Activated T-cell treated with anti-CD3 and anti-CD28 coated beads, Interleukin-2, amount 50 U/mL, for 1 hour (primary cell): ENCODE measurements at places on chromosomes 2 and 18.

- DNase-seq = no peak
These were observed 68.5 kb downstream of the EPB41L3 start for GRCh38 chr18:5475267-5475666.

DNA sequence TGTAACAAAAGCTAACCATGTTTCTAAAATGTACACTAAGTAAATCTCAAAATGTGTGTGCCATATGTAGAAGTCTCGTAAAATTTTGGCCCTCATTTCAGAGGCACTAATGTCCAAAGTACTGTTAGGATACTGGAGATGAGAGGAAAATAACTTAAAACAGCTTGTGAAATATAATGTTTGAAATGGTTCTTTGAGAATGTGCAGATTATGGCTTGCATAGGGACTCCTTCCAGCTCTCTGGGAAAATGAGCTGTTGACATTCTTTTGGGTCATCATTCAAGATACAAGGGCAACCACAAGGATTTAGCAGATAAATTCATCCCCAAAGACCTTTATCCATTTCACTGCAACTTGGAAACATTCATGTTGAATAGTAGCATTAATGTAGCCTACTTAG, 38.1 kb upstream of the OTX1 start:
- no peak for DNase-seq

DNA sequence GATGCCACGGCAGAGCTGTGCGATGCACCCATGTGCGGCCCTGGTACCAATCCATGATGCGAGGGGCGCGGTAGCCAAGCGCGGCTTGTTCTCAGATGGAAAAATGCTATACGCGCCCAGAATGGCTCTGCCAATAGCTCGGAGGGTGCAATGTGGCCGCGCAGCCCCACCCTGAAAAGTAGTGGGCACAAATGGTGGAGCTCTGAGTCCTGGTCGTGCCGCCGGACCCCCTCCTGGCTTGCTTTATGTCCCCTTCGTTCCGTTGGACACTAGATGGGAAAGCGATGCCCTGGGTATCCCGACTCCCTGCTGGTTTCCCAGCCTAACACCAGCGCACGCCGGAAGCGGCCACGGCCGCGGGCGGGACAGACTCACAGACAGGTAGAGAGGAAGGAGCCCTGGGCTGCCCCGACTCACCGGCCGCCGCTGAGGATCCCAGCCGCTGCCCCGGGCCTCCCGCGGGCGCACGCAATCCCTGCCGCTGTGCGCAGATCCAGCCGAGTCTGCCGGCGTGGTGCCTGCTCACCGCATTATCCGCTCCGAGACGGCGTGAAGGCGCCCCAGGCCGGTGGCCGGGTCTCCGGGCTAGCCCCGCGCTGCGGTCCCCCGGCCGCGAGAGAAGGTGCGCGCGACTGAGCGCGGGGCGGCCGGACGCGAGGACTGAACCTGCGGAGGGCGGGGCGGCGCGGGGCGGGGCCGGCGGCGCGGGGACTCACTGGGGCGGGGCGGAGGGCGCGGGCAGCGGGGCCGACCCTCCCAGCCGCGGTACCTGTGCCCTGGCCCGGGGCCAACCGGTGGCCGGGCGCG, at the start of gene CDC42EP3:
CDC42EP3 (minus strand) TSS at position 634 of the 807 bp plus-strand sequence. CDS start 25,055 bp downstream, outside the sequence.
- peak; percentile 77 for DNase-seq

- no peak for DNase-seq
These were observed 98.5 kb downstream of the MYOM1 start for GRCh38 chr18:3121259-3121658.

DNA sequence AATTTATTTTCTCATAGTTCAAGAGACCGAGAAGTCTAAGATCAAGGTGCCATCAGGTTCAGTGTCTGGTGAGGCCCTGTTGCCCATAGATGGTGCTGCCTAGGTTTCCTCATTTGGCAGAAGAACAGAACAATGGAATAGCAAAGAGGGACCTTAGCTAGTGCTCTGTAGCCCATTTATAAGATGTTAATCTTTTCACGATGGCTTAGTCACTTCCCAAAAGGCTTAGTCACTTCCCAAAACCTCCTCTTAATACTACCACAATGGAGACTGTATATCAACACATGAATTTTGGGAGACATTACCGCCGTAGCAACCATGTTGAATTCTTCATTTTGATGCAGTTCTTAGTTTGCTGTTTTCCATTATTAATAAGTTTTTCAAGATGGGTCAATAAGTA, 246.3 kb upstream of the NRP2 start:
- DNase-seq = no peak

GRCh38 chr2:72083751-72084583, 63.7 kb downstream of the CYP26B1 start:
- no peak for DNase-seq

DNA sequence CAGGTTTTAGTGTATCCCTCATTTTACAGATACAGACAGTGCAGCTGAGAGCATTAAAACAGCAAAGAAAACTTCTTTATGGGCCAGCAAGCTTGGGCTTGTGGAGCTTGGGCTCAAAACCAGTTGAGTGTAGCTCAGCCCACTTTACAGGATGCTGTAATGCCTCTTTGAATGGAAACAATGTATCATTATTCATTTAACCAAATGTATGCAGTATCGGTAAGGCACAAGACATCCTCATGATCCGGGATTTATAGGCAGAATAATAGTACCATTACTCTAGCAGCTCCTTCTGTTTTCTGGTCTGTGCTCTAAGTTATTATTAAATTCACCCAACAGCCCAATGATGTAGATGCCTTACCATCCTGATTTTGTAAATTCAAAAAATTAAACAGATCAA, 575.1 kb upstream of the CDH7 start:
- DNase-seq = no peak

GRCh38 chr18:44358402-44358801, 322.3 kb upstream of the SETBP1 start:
- no peak for DNase-seq

GRCh38 chr2:8835279-8835678, 2.1 kb downstream of the KIDINS220 start:
- no peak for DNase-seq

DNA sequence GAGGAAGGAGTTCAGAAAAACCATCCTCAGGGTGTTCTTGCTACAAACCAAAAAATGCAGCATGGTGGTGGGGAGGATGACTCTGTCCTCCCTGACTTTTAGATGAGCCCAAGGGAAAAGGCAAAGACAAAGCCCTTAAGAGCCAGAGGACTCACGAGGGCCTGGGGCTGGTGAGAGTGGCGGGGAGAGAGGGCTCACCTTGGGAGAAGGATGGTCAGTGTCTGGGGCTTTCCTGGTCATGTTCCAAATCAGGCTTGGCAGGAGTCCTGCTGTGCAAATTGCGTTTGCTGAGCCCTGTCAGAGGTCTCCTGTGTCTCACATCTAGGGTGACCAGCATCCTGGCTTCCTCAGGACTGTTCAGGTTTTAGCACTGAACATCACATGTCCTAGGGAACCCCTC, 4.7 kb downstream of the UGT1A1 start:
- no peak for DNase-seq

DNA sequence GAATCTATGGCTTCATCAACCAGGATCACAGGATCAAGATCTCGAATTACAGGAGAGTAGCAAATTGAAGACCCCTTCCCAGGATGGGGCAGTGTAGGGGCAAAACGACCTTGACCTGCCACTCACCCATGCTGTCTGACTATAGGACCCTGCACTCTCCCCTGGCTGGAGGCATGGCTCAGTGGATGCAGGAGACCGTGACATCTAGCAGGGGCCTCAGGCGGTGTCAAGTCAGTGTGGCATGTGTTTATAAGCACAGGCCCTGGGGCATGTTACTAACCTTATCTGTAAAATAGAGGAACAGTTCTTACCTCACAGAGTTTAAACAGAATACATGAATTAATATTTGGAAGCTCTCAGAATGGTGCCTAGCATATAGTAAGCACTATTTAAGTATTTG, 3.5 kb downstream of the HAAO start:
- DNase-seq = no peak

DNA sequence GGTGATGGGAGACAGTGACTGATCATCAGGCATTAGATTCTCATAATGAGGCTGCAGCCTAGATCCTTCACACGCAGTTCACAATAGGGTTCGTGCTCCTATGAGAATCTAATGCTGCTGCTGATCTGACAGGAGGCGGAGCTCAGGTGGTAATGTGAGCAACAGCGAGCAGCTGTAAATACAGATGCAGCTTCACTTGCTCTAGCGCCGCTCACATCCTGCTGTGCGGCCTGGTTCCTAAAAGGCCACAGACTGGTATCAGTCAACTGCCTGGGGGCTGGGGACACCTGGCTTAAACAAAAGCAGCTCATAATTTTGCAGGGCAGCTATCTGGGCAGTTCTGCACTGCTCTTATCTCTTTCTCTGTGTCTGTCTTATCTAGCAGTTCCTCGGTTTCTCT, 20.4 kb upstream of the CD226 start:
- DNase-seq = peak; percentile 37

DNA sequence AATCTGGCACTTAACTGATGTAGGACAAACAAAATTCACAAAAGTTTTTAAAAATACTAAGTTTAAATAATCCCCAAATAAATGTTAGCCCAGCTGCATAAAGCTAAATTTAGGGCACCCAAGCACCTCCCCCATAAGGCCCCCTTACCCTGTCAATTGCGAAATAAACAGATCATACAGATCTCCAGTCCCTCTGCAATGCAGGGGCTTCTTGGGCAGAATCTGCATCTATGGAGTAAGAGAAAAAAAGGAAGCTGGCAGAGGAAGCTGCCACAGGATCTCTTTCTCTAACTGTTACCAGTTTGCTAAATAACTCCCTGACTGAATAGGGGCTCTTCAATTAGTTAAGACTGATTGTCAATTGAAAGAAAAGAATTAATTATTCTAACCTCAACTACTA, 117.7 kb downstream of the MEMO1 start:
- DNase-seq = no peak

GRCh38 chr2:64506686-64507085, 17.4 kb upstream of the AFTPH start:
- no peak for DNase-seq

- DNase-seq = no peak
These were observed 129.8 kb upstream of the COL5A2 start for GRCh38 chr2:189309331-189309730.

DNA sequence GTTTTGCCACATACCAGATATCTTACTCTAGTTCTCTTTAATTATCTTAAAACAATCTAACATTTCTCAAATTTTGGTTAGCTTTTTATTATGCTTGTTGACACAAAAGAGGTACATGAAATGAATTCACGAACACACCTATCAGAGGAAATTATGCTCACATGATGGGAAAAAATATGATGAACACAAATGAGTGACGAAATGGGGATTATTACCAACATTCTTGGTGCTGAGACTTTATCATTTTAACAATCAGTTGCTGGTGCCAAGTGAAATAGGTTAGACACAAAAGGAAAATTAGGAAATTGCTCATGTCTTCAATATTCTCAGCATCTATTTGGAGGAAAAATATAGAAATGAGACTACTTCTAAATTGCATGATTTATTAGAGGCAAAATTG, 944.7 kb upstream of the NRXN1 start:
- no peak for DNase-seq

DNA sequence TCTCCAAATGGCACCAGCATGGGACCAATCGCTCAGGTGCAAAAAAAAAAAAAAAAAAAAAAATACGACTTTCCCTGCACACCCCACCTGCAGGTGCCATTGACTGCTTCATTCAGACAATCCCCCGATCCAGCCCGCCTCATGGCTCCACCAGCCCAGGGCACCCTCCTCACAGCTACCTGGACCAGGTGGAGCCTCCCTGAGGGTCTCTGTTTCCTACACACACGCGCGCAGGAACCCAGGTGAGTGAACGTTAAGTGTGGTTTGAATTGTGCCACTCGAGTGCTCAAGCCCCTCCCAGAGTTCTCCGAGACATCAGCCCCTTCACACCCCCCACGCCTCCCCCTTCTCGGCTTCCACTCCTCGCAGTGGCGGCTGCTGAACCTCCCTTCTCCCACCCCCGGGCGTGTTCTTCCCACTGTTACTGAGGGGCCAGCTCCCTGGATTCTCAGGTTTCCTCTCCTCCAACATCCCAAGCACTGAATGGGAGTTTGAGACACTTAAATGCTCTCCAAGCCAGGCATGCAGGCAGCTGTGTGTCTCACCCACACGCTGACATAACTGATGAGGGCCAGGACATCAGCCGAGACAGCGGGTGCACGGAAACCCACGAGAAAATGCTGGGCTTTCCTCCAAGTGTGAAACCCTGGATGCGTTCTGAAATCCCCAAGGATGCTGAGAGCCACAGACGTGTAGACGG, 88.8 kb upstream of the SNTG2 start:
- DNase-seq = no peak

- no peak for DNase-seq
These were observed 50.8 kb downstream of the SPRED2 start for GRCh38 chr2:65381607-65382051.

DNA sequence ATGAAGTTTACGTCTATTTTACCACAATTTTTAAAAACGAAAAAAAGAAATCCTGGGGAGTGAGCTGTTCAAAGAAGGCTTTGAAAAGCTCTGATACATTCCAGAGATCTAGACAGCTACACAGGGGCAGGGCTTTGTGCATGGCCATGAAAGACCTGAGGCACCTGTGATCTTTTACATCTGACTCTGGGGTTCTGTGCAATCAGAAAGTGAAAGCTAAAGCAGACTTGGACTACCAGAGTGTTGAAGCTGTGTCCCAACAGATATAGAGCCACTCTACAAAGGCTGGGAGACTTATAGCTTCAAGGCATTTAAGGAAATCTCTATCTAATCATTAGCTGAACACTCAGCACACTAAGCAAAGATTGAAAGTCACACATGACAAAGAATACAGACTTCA, 34.1 kb downstream of the PARD6G start:
- no peak for DNase-seq

DNA sequence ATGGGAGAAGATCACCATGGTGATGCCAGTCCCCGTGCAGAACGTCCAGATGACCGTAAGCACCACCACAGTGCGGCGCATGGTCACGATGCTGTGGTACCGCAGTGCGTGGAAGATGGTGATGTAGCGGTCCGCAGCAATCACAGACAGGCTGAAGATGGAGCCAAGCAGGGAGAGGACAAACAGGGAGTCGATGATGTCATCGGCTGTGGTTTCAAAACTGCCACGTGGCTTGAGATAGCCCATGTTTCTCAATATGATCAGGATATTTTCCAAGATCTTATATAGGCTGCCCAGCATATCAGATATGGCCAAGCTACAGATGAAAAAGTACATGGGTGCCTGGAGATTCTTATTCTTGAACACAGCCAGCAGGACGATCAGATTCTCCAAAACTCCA, 30.3 kb downstream of the MC2R start:
- no peak for DNase-seq

DNA sequence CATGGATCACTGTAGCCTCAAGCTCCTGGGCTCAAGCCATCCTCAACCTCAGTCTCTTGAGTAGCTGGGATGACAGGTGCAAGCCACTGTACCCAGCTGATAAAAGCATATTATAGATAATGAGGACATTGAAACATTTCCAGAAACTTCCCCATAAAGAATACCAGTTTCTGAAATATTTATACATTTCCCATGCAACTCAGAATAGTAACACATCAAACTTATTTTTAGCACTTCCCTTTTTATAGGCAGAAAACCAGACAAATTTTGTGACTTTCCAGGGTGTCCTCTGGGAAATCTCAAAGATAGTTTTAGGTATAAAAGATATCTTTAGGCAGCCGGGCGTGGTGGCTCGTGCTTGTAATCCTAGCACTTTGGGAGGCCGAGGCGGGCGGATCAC, 25.1 kb upstream of the DPYSL5 start:
- DNase-seq = no peak

GRCh38 chr18:56168049-56168781, 470.2 kb downstream of the TXNL1 start:
- DNase-seq = no peak

- no peak for DNase-seq
These were observed 1641.9 kb upstream of the PIK3C3 start for GRCh38 chr18:40313030-40313642.
